ENCODE measurements at places on chromosomes 6 and 20. TPM values are rescaled to one million over a fixed set of nuclear protein-coding genes. Genes with fewer than 3 reads are reported as not detected.
A peak's percentile ranks its signal among the peaks of the same experiment; 100 is the strongest.

Gene ENPP3
- total RNA-seq, result 1.8 TPM

DNA sequence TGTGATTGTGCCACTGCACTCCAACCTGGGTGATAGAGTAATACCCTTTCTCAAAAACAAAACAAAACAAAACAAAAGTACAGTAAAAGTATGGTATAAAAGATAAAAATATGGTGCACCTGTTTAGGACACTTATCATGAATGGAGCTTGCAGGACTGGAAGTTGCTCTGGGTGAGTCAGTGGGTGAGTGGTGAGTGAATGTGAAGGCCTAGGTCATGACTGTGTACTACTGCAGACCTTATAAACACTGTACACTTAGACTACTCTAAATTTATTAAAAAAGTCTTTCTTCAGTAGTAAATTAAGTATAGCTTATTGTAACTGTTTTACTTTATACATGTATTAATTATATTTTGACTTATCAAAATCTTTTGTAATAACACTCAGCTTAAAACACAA lies 46.0 kb downstream of the ZFP64 start:
- no peaks in the 10 kb centered on the region for H3K27me3 ChIP-seq
- H3K4me3 ChIP-seq, result no peak overlapping the region
- no peak overlapping the region for H3K27ac ChIP-seq
- H3K4me1 ChIP-seq, result no peaks in the 10 kb centered on the region

Gene NDUFAF4
- 26.6 TPM for total RNA-seq

DNA sequence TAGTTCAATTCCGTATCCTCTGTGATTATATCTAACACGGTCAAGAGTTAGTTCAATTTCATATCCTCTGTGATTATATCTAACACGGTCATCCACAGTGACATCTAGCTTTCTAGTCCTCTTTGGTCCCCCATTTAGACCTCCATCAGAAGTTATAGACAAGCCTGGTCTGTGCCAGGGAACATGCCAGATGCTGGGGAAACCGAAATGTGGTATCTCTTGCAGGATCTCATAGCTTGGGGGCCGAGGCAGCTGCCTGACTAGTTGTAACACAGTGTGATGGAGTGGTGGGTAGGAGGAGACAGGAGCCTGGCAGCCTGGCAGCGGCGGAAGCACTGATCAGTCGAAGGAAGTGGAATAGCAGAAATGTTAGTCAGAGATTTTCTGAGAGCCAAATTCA lies 13.8 kb upstream of the SMOC2 start:
- no peaks in the 10 kb centered on the region for H3K27me3 ChIP-seq
- peak overlapping the region; percentile 2 for H3K27ac ChIP-seq
- no peaks in the 10 kb centered on the region for H3K36me3 ChIP-seq
- no peaks in the 10 kb centered on the region for H3K4me1 ChIP-seq

DNA sequence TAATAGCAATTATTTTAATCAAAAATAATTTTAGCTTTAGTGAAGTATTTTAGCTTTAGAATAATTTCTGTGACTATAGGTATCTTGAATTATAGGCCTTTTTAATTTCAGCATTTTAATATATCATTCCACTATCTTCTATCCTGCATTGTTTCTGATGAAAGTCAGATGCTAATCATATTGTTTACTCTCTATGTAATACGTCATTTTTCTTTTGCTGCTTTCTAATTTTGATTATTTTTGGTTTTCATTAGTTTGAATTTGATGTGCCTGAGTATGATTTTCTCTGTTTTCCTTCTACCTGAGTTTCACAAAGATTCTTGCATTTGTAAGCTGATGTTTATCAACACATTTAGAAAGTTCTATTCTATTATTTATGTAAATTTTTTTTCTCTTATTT lies 17.4 kb upstream of the ADGRG6 start:
- no peak overlapping the region for H3K27ac ChIP-seq
- no peak for DNase-seq
- no peaks in the 10 kb centered on the region for H3K4me1 ChIP-seq

DNA sequence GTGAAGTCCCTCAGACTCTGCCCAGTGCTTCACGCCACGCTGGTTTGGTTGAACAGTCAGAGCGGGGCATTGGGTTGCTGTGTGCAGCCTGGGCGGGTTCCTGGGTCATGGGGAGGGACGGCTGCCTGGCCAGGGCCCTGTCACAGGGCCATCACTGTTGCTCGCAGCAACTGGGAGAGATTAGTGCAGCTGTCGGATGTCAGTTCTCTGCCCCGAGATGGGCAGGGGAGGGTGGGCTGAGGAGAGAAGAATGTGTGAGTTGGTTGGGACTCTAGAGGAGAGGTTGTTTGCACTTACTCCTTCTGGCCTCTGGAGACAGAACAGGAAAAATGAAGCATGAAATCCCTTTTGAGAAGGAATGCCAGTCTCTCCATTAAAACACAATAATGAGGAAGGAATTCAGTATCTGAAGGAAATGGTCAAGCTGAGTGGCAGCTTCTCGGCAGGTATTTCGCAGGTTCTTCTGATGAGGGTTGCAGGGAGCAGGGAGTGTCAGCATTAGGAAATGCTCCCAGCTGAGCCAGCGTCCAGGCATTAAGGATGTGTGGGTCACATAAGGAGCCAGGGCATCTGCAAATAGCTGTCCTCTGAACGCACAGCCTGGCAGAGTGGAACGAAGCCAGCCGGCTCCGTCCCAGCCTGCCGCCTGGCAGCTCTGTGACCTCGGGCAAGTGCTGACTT lies 95.9 kb downstream of the SSR1 start:
- no peak overlapping the region for H3K4me3 ChIP-seq
- peak overlapping the region; percentile 35 for H3K27ac ChIP-seq
- no peak for DNase-seq
- H3K27me3 ChIP-seq, result no peaks in the 10 kb centered on the region

GRCh38 chr20:5996765-5997164 lies 46.3 kb downstream of the MCM8 start:
- no peaks in the 10 kb centered on the region for H3K36me3 ChIP-seq
- no peaks in the 10 kb centered on the region for H3K4me1 ChIP-seq
- H3K27me3 ChIP-seq, result no peaks in the 10 kb centered on the region
- H3K4me3 ChIP-seq, result no peak overlapping the region
- DNase-seq, result no peak
